ENCODE measurements at places on chromosomes 6 and 20. TPM values are rescaled to one million over a fixed set of nuclear protein-coding genes. Genes with fewer than 3 reads are reported as not detected.

- DNase-seq = peak; percentile 88
Observed at GRCh38 chr20:14337400-14338171, at the start of gene FLRT3. FLRT3 (minus strand) TSS chr20:14337612; CDS start chr20:14327506, 10,106 bp downstream.

The CEP85L gene
- 13.6 TPM for total RNA-seq

- DNase-seq = no peak
Observed at GRCh38 chr20:13397300-13397724, 176.2 kb downstream of the ISM1 start.

DNA sequence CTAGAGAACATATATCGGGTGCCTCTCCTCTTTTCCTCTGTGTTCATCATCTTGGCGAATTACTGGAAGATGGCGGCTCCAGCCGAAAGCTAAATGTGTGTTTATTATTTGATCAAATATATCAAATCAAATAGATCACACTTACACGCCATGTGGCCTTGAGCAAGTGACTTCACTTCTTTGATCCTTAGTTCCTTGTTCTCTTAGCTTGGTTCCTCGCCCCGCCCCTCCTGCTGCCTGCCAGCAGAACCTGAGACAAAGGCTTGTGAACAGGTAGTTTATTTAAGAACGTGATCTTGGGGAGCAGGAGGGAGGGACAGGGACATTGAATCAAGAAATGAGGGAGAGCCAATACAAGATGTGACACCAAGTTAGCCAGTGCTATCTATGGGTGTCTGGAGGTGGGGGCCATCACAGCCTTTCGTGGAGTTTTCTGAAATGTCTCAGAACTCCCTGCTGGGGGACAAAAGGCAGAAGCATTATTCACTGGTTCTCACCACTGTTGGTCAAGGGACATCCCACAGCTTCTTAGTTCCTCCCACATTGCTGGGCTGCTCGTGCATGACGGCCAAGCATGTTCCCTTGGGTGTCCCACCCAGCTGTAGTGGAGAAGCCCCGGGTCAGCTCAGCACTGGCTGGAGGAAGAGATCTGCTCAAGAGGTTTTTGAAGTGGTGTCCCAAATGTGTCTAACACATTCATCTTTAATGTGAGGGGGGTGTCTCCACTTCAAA lies 44.9 kb upstream of the RNF24 start:
- peak; percentile 84 for DNase-seq

- no peak for DNase-seq
Observed at GRCh38 chr6:10633216-10633615, 61.2 kb downstream of the C6orf52 start.

GRCh38 chr6:151001387-151002056 lies 136.0 kb downstream of the MTHFD1L start:
- DNase-seq = no peak

- no peak for DNase-seq
Observed at GRCh38 chr20:34037121-34037520, 43.4 kb downstream of the RALY start.

DNA sequence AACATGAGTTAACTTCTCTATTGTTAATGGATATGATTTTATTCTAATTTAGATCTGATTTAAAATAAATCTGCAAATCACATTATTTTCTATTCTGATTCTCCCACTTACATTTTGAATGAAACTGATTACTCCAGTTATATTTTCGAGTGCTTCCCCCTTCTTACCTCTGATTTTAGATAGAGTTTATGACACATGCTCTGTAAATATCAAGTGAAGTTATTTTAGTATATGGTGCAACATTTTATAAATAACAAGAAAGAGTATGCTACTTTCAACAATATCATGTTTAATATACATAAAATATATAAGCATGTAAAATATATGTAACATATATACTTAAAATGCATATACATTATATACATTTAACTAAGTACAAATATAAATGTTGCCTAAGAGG lies 38.9 kb downstream of the PLCB1 start:
- DNase-seq = no peak

DNA sequence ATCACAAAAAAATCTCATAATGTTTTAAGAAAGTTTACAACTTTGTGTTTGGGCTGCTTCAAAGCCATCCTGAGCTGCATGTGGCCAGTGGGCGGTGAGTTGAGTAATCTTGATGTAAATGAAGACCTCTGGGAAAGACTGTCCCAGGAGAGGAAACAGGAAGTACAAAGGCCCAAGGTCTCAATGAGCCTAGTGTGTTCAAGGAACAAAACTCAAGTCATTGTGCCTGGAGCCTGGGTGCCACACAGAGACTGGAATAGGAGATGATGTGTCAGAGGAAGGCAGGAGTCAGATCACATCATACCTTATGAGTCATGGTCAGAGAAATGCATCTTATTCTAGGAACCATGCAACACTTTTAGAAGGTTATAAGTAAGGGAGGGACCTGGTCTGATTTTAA lies 51.5 kb downstream of the COL19A1 start:
- no peak for DNase-seq

The WDR27 gene
- 60.5 TPM for total RNA-seq

DNA sequence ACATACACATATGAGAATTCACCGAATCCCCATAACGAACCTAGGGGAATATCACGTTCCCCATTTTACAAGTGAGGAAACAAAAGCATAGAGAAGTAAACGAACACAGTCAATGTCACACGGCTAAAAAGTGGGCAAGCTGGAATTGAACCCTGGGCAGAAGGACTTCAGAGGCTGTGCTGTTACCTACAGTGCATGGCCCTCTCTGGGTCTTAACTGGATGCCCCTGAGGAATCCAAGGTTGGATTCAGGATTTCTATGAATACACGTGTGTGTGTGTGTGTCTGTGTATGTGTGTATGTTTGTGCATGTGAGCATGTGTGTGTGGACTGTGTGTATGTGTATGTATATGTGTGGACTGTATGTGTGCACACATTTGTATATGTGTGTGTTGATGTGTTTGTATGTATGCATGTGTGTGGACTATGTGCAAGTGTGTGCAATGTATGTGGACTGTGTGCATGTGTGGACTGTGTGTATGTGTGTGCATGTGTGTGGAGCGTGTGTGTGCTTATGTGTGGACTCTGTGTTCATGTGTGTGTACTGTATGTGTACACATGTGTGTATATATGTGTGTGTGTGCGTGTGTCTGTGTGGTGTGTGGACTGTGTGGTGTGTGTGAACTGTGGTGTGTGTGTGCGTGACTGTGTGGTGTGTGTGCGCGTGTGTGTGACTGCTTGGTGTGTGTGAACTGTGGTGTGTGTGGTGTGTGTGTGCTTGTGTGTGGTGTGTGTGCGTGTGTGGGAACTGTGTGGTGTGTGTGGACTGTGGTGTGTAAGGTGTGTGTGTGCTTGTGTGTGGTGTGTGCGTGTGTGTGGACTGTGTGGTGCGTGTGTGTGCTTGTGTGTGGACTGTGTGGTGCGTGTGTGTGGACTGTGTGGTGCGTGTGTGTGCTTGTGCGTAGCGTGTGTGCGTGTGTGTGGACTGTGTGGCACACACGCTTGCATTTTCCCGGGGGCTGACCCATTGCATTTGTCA lies 49.0 kb downstream of the HNF4A start:
- no peak for DNase-seq
